CD4-positive, alpha-beta T cell treated with Interleukin-6 for 4 hours (primary cell): ENCODE measurements at places on chromosomes 1 and 21.

- DNase-seq, result no peak
Measured at GRCh38 chr1:231019711-231020110, 20.3 kb downstream of the FAM89A start.

DNA sequence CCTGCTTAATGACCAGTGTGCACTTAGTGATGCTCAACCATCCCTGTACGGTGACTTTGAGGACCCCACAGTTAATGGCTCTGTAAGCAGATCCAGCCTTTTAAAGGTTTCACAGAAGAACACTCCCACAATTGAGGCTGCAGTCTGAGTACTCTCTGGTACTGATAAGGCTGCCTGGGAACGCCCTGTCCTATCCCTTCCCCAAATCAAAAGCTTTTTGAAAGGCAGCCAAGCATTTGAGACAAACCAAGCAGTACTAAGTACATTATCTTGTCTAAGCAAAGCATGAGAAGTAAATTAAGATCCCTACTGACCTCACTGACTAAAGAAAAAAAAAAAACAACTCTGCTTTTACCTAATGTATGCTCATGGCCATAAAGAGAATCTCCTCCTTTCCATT, 60.7 kb downstream of the SH3GLB1 start:
- DNase-seq, result no peak

DNA sequence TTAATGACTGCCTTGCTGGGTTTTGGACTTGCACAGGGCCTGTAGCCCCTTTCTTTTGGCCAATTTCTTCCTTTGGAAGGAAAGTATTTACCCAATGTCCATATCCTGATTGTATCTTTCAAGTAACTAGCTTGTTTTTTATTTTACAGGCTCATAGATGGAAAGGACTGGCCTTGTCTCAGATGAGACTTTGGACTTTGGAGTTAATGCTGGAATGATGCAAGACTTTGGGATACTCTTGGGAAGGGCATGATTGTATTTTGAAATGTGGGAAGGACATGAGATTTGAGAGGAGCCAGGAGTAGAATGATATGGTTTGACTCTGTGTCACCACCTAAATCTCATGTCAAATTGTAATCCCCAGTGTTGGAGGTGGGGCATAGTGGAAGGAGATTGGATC, 140.1 kb downstream of the C1orf94 start:
- no peak for DNase-seq

- DNase-seq, result no peak
Measured at GRCh38 chr1:29208442-29208841, 22.3 kb downstream of the MECR start.

GRCh38 chr1:29576510-29576909, 340.2 kb downstream of the PTPRU start:
- no peak for DNase-seq

DNA sequence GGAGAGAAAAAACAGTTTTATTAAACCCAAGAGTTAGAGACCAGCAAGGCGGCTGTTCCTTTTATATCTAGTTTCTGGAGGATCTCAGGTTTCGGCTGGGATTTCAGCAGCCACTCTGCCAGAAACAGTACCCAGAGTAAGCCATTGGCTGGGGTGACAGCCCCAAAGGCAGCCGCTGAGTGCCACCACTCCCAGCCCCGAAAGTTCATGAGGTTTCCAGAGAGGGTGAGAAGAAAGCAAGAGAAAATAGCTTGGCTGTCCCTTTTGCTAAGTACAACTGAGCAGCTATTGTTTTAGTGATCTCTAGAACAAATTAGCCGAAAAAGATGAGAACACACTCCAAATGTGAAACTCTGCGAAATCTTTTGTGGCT, 1.2 kb downstream of the SH3BGR start:
- no peak for DNase-seq

DNA sequence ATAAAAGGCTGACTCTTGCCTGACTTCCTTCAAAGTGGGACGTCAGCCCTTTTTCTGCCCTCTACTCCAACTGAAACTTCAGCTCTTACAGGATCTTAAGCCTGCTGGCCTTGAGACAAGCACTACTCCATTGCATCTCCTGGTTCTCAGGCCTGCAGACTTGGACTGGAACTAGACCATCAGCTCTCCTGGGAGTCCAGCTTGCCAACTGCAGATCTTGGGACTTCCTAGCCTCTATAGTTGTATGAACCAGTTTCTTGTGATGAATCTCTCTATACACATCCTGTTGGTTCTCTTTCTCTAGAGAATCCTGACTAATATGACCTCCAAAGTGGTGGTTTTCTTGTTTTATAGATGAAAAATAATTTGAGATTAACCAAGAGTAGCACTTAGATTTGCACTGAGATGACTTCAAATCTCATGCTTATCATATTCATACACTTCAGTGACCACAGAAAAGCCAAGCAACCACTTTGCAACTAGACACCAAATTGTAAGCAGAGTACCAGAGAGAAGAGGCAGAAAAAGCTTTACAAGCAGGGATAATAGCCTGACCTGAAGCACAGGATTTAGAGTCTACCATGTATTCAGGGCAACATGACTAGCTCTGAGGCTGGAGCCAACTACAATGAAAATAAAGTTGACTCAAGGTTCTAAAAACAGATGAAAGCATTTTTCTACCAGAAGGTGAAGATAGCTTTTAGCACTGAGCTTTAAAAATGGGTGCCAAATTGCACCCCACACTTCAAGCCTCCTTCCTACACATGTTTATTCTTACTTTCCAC, 661.3 kb upstream of the USP24 start:
- DNase-seq, result no peak

GRCh38 chr1:2833454-2834145, 32.1 kb upstream of the TTC34 start:
- DNase-seq, result peak; percentile 17

- DNase-seq, result no peak
Measured at GRCh38 chr1:193791746-193792145, 605.3 kb upstream of the B3GALT2 start.

GRCh38 chr1:43058545-43059360, 100.1 kb upstream of the SLC2A1 start:
- DNase-seq, result peak; percentile 26

DNA sequence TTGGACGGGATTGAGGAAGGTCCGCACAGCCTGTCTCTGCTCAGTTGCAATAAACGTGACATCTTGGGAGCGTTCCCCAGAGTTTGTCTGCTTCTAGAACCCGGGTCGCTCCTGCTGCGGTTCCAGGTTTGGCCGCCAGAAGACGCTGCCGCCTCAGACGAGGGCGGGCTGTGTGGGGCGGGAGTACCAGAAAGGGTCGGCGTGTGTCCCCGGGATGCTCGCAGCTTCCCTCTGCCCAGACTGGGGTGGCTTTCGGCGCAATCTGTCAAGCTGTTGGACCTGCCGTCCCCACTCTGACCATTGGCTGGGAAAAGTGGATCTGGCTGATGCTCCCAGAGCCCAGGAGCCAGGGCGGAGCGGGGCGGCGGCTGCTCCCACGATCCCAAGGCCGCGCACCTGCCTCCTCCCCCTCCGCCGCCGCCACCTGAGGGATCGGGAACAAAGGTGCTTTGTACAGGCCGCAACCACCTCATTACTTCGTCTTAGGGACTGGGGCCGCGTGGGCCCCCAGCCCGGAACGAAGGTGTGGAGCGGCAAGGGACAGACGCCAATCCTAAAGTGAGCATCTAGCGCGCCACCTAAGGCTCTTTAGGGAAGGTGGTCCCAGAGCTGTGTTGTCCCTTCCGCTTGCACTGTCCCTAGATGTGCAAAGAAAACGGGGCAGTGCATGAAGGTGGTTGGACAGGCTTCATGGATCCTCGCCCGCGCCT, 683 bp upstream of the EFNA4 start:
- DNase-seq, result peak; percentile 81

GRCh38 chr21:28683982-28684752, 308.5 kb downstream of the LTN1 start:
- no peak for DNase-seq

- DNase-seq, result peak; percentile 57
Measured at GRCh38 chr1:23524716-23525401, 6.2 kb downstream of the E2F2 start.

DNA sequence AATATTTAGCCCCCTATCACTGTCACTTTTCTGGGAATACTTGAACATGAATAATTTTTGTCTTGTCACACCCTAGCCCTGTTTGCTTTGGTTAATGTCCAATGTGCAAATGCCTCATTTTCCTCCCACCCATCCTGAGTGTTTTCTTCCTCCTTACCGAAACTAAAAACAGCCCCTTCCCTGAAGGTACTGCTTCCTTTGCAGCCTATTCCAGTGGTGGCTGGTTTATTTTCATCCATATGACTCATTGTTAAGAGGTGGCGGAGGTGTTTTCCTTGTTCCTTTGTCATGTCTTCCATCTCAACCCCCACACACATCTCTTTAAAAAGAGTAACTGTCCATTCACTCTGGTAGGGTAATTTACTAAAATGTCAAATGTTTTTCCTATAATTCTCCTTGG, 40.4 kb downstream of the CD55 start:
- DNase-seq, result no peak

DNA sequence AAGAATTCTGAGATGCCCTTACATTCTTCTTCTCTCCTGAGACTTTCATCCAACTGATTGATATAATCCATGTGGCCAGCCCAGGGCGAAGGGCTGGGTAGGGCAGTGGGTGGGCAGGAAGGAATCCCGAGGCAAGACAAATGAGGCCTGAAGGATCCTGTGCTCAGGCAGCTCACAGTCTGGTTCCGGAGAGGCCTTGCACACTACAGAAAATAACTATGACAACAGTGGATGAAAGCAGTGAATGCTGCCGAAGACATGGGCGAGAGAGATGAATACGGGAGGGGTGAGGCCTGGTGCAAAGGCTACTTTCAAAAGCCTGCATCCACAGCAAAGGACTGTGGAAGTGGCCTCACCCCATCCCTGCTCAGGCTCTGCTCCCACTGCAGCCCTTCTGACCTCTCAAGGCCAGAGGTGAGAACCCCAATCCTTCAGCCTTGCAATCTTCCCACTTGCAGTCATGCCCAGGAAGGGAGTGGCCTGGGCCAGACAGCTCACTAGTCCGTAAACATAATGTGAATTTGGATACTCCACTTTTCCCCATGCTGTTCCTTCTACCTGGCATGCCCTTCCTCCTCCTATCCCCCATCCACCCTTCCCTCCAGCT, 183.7 kb upstream of the EDN2 start:
- no peak for DNase-seq

DNA sequence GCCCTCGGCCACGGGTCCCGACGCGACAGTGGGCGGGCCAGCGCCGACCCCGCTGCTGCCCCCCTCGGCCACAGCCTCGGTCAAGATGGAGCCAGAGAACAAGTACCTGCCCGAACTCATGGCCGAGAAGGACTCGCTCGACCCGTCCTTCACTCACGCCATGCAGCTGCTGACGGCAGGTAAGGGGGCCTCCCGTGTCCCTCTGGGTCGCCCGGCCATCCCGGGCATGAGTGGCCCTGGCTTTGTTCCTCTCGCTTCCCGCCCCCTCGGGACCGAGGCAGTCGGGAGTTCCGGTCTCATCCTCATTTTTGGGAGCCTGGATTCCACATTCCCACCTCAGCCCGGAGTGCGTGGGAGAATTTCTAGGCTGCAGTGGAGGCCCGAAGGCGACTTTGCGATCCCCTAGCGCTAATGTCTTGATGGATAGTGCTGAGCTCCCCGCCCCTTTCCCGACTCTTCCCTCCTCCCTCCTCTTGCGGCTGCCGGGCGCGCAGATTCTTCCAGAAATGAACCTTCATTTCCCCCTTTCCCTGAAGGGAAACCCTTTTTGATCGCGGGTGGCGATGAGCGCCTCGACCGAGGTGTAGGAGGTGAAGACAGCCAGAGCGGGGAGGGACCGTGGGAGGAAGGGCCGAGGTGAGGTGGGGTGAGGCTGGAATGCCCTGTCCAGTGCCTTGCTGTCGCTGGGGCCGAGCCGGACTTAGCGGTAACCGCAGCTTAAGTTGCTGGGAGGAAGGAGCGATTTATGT, 705 bp downstream of the KHDRBS1 start:
- peak; percentile 26 for DNase-seq

GRCh38 chr21:28196981-28197380, 795.7 kb downstream of the LTN1 start:
- no peak for DNase-seq

- DNase-seq, result no peak
Measured at GRCh38 chr1:54569339-54569738, 21.3 kb downstream of the ACOT11 start.

- no peak for DNase-seq
Measured at GRCh38 chr1:224831501-224831900, 98.0 kb upstream of the DNAH14 start.

- DNase-seq, result no peak
Measured at GRCh38 chr1:39933956-39934941, 20.7 kb upstream of the MFSD2A start.

DNA sequence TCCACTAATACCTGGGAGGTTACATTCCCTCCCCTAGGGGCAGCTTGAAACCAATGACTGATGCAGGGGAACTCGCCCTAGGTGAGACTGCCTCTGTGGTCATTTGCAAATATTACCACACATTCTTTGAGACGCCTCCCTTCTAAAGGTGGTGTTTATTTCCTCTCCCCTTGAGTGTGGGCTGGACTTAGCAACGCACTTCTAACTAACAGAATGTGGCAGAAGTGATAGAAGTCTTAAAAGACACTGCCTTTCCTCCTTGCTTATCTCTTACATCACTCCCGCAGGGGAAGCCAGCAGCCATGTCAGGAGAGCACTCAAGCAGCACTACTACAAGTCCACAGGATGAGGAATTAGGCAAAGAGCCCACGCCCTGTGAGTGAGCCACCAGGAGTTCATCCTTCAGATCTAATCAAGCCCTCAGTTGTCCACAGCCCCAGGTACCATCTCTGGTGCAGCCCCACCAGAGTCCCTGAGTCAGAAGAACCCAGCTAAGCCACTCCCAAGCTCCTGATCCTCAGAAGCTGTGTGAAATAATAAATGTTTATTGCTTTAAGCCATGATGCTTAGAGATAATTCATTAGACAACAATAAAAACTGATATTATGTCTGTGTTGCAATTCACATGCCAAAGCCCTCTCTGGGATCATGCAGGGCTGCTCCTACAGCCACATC, 14.8 kb upstream of the MATN1 start:
- DNase-seq, result no peak

DNA sequence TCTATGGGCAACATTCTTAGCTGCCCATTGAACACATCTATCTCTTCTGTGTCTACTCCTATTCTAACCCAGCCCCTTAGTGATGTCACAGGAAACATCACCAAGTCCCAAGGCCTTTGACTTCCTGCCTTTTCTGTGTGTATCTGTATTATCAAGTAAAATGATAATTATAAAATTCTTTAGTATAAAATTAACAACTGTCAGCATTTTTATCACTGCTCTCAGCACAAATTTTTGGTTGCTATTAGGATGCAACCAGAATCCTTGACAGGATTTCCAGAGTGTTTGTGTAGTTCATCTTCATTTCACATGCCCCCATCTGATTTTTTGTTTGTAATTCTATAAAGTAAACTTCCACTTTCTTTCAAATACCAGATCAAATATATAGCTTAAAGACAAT, 33.8 kb downstream of the OR10Z1 start:
- no peak for DNase-seq

DNA sequence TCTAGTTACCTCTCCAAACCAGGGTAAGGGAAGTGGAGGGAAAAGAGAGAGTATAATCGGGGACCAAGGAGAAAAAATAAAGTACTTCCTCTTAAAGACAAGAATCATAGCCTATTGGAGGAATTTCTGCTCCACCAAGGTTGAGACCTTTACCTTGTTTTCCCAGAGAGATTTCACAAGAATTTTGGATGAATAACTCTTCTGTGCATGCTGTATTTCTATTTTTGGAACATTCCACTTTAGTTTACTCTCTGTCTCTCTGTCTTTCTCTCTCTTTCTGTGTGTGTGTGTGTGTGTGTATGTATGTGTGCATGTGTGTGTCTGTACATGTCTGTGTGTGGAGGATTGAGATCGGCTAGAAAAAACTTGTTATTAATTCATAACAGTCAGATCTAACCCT, 318.4 kb upstream of the RGS18 start:
- no peak for DNase-seq

GRCh38 chr21:33255404-33255803, 10.8 kb upstream of the IL10RB start:
- DNase-seq, result no peak

- peak; percentile 43 for DNase-seq
Measured at GRCh38 chr1:113835686-113836290, 23.5 kb upstream of the RSBN1 start.
